ENCODE measurements at places on chromosomes 2 and 18.

DNA sequence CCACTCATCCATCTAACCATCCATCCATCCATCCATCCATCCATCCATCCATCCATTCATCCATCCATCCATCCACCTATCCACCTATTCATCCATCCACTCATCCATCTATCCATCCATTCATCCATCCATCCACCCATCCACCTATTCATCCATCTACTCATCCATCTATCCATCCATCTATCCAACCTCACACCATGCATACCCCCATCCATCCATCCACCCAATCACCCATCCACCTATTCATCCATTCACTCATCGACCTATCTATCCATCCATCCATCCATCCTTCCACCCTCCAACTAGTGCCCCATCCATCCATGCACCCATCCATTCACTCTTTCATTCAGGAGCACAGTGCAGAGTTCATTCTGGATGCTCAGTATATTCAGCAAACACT is 21.5 kb upstream of the YWHAQ start:
- DNase-seq, result no peak

GRCh38 chr18:37425222-37425621 is 140.4 kb downstream of the CELF4 start:
- DNase-seq, result no peak

DNA sequence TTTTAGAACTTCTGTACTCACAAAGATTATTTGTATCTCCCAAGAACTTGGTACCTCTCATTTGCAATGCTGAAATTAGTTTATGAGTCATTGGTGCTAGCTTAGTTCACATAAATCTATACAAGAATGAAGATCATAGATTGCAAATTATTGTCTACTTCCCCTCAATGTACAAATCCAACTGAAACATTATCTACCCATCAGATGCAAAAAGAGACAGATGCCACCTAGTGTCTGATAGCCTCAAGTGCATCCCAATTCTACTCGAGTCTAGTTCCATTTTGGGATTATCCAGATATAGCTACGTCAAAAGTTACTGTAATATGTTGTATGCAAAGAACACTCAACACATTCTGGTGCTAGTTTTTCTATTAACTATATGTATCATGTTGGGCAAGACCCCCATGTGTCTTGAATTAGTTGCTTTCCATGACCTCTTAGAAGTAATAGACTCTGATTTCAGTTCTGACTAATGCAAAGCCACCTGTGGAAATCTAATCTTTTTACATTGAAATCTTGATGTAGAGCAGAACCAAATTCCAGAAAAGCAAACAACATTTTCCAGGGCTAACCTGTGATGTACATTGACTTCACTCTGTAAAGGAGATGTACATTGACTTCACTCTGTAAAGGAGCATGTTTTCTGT is 210.0 kb downstream of the RBM43 start:
- peak; percentile 54 for DNase-seq

DNA sequence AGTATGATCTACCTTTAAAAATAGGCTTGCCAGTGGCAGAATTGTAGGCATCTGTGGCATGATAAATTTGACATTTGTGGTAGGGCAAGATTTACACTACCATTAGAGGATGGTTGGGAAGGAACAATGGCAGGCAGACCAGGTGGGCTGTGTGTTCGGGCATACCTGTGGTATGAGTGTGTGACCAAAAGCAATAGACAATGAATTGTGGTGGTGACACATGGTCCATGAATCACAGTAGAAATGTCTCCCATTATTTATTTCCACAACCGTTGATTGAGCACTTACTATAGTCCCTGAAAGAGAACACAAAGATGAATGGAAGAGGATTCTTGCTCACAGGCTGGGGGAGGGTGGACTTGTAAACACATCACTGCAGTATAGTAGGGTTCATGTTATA is 29.9 kb upstream of the RUFY4 start:
- no peak for DNase-seq
